Activated T-helper 17 cell treated with anti-CD3 and anti-CD28 coated beads, Interleukin-2, amount 50 U/mL, for 72 hours (primary cell): ENCODE measurements at places on chromosomes 12 and 14. TPM values are rescaled to one million over a fixed set of nuclear protein-coding genes. Genes with fewer than 3 reads are reported as not detected.
A peak's percentile ranks its signal among the peaks of the same experiment; 100 is the strongest.

SPIC gene
- not detected for total RNA-seq

SCNN1A gene
- total RNA-seq, result 1.6 TPM

SERPINA10 gene
- not detected for total RNA-seq

ARHGAP9 gene
- 225 TPM for total RNA-seq

PZP gene
- not detected for total RNA-seq

ASCL1 gene
- not detected for total RNA-seq

DNA sequence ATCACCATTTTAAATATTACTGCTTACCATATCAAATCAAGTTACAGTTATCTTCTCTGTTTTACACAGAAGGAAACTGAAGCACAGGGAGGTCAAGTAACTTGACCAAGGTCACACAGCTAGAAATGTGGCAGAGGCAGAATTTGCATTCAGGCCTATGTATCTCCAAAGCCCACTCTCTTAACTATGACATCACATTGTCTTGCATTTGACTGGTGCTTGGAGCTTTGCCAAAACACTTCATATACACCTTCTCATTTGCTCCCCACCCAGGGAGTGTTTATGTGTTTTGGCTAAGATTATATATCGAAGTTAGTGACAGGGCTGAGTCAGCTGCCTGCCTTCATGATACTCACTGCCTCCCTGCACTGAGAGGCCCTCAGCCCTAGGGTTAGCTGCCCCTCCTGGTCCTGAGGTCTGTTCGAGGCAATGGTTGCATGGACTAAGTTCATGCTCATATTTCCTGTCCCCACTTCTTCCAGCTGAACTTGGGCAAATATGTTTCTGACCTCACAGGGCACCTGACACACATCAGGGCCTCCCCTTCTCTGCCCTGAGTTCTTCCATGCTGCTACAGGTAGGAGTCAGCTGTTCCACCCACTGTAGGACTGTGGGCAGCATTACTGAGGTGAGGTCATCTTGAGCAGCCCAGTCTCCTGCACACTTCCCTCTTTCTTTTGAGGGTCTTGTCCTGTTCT, 1.8 kb downstream of the GALNT6 start:
- peak; percentile 65 for ATAC-seq

DNA sequence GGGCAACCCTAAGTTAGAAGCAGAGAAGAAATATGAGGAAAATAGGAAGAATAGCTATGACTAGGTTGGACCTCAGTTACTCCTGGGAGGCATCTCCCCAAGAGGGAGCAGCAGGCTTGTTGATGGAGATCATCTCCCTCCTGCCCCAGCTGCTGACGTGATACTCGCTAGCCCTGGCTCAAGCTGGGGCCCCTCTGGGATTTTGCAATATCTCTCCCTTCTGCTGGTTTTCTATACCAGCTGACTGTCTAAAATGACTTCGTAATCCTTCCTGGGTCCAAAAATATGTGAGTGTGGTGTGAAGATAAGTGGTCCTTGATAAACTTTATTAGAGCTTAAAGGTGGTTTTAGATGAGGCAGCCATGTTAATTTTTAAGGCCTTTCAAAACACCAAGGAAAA, 4.5 kb upstream of the HECTD4 start:
- no peak for ATAC-seq

- no peak for ATAC-seq
These were observed 687.5 kb upstream of the TMEM132C start for GRCh38 chr12:127579446-127579845.

- ATAC-seq, result no peak
These were observed 3.1 kb downstream of the PYGL start for GRCh38 chr14:50941151-50941550.

GRCh38 chr12:92416385-92416812, 270.8 kb upstream of the BTG1 start:
- ATAC-seq, result peak; percentile 38

DNA sequence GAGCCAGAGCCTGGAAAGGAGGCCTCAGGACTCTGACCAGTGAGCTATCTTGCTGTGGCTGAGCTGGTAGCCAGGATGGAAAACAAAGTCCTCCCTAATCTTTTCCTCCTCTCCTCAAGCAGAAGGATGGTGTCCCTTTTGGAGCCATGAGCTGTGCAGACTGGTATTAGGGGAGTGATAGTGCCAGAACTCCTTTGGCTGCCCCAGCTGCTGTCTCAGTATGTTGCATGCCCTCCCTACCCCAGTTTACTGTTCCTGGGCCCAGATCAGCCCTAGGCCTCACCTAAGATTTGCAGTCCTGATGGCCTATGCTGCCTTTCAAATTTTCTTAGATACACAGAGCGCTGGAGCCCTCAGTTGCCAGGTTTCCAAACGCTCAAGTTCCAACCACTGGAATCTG, 150.3 kb upstream of the ALG10B start:
- no peak for ATAC-seq

- ATAC-seq, result no peak
These were observed 13.2 kb downstream of the HEBP1 start for GRCh38 chr12:12986775-12987331.

GRCh38 chr12:10511756-10512355, 6.2 kb downstream of the EIF2S3B start:
- ATAC-seq, result no peak

GRCh38 chr14:104967386-104968152, 10.6 kb downstream of the AHNAK2 start:
- ATAC-seq, result no peak

DNA sequence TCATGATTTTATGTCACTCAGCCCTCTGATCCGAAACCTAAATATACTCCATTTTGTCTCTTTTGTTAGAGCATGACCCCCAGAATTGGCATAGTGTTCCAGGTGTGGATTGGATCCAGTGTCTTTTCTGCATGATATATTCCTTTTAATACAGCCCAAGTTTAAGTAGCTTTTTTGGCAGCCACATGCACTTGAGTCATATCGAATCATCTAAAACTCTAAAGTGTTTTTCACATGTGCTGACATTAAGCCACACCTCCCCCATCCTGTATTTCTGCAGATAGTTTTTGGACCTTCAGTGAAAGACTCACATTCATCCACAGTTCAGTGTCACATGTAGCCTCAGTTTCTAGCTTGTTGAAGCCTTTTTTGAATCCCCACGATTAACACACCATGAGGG, 30.6 kb downstream of the BORCS5 start:
- no peak for ATAC-seq

- no peak for ATAC-seq
These were observed 3.1 kb downstream of the ADCY4 start for GRCh38 chr14:24331731-24332267.

DNA sequence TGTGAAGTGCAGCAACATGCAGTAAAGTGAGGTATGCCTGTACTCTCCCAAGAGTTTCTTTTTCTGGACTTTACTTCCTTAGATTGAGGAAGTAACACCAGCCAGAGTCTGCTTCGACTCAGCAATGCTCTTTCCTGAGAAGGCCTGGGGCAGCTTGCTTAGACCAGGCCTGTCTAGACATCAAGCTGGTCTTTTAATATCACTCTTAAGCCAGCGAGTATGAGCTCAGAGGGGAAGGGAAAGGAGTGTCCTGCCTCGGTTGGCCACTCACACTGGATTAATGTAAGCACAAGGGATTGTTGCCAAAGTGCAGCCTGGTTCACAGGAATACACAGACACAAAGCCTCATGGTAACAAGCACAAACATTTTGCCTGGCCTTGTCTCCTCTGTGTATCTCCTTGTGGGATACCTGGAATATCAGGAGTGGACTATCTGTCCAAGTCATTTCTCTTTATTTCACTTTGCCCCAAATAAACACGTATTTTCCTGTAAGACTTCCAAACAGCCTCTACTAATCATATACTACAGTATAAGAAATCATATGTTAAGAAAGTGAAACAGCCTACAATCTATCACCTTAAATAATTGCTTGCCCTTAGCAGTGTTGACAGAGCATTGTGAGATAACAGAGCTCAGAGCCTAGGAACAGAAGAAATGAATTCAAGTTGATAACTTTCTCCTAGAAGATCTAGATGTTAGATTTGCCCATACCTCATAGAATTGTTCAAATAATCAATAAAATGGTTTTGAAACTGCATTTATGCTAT, 121.2 kb upstream of the DAAM1 start:
- ATAC-seq, result no peak

- ATAC-seq, result no peak
These were observed 6.8 kb upstream of the CEP128 start for GRCh38 chr14:80948291-80948690.

GRCh38 chr14:23114669-23115038, 4.4 kb downstream of the CEBPE start:
- ATAC-seq, result no peak
